Stimulated activated effector memory CD8-positive, alpha-beta T cell treated with anti-CD3 and anti-CD28 coated beads, Interleukin-12 subunit alpha, Interleukin-12 subunit beta, amount 100 ng/mL, for 72 hours (primary cell): ENCODE measurements at places on chromosomes 3 and 15.

DNA sequence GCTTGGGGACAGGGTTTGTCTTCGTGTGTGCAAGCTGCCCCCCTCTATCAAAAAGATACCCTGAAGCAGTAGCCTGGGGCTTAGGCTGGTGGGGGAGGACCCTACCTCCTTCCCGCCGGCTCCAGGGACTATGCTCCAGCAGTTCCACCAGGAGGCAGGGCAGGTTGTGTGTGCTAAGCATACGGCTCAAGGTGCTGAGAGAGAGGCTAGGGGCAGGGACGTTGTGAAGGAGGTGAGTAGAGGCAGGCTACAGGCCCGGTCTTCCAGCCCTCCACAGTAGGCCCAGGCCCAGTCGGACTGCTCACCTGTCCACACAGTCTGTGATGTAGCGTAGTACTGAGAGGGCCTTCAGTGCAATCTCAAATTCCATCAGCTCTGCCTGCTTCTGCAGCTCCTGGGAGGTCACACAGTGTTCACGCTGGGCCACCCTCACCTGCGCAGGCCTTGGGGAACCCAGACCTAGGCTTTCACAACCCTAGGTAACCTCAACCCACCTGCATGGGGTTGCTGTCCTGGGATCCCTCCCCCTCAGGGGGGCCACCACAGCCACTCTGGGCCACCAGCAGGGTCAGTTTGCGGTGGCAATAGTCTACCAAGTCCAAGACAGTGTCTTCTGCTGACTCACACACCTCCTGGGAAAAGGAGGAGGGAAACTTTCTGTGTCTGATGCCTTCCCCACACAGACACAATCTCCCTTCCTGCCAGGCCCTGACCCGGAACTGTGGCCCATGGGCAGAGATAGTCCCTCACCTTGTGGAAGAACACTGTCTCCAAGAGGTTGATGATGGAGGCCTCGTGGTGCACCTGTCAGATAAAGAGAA lies 2.4 kb upstream of the RASSF1 start:
- no peak for DNase-seq

DNA sequence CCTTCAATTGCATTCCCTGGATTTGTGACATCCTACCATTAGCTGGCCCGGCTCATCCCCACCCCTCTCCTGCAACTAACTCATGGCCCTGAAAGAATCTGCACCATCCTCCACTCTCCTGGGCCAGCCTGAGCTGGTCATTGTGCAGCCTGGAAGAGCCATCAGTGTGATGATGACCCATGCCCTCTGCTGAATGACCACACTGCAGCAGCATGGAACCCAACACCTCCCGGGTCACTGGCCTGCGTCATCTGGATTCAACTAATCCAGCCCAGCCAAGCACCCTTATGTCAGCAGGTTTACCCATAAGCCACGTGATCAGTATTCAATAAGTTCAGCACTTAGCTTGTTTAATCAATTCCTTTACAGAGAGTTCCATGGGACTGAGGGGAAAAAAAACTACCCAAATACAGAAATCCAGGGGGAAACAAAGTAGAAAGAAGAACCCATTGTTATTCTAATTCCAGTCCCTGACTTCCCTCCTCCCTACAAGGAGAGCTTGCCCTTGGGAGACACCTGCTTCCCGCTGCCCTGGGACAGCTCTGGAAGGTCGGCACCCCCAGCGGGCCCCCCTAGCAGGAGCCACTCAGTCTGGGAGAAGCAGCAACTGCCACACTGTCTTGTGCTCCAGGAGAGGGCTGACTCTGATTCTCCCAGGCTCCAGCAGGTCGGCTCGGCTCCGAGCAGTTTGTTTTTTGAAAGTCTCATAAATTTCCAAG lies 309.1 kb upstream of the TLE3 start:
- no peak for DNase-seq

- no peak for DNase-seq
These were observed 41.2 kb downstream of the SNRK start for GRCh38 chr3:43327582-43327979.

DNA sequence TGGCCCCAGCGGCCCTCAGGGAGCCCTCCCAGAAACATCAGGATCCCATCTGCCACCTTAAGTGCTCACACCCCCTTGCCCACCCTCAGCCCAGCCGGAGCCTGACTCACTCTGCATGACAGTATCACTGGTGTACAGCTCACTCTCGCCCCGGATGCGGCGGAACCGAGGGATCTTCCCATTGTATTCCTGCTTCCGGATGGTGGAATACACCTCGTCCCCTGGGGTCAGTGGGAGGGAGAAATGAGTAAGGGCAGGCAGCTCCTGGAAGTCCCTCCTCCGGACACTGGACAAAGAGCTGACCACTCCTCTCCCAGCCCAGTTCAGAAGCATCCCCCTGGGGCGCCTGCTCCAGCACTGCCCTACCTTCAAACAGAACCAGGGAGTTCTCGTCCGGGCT lies 16.5 kb downstream of the SEMA7A start:
- no peak for DNase-seq

DNA sequence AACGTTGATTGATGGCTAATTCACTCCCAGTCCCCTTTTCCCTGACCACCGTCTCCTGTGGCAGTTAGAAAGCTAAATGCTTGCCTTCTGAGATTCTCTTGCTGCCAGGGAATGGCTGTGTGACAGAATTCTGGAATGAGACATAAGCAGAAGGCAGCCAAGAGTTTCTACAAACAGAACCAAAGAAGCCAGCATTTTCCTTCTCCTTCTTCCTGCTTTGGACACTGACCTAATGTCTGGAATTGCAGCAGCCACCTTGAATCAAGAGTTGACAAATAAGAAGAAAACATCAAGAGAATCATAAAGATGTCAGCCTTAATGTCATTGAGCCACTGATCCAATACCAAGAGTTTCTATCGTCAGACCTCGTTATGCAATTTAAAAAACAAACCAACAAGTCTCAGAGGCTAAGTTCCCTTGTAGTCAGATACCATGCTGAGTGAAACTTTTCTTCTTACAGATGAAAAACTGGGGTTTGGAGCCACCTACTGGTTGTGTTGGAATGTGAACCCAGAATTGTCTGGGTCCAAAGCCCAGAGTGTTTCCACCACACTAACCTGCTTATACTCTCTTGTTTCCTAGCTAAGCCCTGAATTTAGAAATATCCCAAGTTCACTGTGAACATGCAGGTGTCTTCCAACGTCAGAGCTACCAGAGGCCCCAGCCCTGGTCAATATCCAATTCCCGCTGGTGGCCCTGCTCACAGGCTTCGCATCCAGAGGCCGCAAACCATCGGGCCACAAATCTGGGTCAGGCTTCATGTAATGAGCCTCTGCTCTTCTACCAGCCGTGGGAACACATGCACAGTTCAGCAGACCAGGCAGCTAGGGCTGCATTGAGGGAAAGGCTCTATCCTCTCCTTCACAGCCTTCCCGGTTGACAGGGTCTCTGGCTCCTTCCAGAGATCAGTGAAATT lies 42.5 kb downstream of the MCF2L2 start:
- DNase-seq: peak; percentile 36

DNA sequence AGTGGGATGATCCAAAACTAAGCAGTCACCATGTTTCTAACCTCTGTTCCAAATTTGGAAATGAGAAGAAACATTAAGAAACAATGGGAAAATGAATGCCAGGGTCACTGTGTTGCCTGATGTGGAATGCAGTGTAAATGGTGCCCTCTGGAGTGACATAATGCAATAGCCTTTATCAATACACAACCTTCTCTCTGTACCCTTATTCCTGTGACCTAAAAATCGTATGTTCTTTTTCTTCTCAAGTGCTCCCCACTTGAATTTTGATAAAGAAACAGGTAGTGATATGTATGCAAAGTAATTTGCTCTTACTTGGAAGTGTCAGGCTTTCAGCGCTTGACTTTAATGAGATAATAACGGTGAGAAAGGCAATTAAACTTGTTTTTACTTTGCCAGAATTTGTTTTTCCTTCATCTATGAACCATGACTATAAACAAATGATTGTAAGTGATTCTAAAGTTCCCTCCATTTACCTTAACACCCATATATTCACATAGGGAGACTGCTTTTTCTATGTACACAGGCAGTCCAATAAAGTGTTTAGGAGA lies 145.8 kb upstream of the THRB start:
- DNase-seq: no peak

DNA sequence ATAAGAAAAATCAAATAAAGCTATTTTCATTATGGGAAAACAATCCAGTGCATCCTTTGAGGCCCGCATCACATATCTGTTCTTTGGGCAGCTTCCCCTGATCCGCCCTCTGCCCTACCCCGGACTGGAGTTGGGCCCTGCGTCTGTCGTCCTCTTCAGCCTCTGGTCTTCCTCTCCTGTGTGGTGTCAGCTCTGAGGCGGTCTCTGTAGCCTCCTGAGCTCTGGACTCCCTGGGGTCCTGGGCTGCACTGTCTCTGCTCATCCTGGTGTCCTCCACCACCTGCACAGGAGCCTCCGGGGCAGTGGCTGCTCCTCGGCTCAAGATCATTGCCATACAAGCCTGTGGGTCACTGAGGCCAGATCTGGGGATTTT lies 7.4 kb upstream of the SNX22 start:
- DNase-seq: no peak

DNA sequence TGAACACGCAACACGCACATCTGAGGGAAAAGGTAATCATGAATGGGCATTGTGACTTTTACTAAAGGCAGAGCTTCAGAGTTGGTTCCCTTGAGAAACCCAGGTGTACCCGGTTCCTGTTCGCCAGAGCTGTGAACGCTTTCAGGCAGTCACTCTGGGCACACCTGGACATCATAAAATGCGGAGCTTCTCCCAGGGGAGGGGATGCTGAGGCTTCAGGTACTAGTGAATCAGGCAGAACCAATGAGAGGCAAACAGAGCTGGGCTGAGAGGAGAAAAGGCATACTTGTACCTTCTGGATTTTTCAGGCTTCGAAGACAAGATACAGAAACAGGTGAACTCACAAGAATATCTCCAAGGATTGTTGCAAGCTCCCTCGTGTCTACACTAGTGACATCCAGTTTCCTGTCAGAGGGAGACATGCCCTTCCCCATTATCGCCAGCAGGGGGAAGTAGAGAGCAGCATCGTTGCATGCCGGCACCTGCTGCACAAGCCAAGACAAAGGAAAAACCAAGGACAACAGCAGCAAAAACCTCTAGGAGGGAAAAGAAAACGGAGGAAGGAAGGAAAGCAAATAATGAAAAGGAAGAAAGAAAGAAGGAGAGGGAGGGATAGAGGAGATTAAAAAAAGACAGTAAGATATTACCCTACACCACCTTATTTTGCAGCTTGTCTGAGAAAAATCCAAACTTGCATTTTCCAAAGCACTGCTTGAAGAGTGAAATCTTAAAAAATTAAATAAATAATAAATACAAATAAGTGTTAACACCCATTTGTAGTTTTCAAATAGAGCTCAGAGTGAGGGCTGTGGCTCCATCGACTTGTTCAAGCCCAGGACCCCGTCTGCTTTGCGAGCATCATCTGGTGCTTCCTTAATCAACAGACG lies 2.0 kb downstream of the AHSG start:
- DNase-seq: peak; percentile 85

- DNase-seq: no peak
These were observed 17.0 kb upstream of the STT3B start for GRCh38 chr3:31515486-31516284.

- DNase-seq: no peak
These were observed 218.3 kb downstream of the FHIT start for GRCh38 chr3:61032991-61033390.

- no peak for DNase-seq
These were observed 1.3 kb downstream of the HIGD1A start for GRCh38 chr3:42802876-42803413.

DNA sequence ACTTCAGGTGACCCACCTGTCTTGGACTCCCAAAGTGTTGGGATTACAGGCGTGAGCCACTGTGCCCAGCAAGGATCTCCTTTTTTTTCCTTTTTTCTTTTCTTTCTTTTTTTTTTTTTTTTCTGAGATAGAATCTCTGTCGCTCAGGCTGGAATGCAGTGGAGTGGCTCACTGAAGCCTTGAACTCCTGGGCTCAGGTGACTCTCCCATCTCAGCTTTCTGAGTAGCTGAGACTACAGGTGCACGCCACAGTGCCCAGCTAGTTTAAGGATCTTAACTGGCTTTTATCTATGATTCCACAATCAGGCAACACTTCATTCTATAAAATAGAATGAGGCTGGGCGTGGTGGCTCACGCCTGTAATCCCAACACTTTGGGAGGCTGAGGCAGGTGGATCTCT lies 16.3 kb upstream of the NICN1 start:
- DNase-seq: no peak

DNA sequence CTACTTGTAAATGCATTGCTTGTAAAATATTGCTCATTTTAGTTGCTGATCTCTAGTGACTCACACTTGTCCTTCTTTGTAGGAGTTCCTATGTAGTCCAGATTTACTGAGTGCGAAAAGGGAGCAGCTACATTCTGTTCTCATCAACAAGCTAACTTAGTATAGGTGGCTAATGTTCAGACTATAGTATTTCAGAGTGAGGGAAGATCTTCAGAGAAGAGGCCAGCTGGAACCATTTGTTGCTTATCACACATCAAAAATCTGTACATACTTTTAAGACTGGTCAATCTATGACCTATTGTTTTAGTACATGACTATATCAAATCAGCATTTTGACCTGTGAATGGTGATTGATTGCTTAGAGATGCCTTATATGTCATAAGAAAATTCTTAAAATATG lies 71.3 kb upstream of the THSD4 start:
- DNase-seq: no peak

DNA sequence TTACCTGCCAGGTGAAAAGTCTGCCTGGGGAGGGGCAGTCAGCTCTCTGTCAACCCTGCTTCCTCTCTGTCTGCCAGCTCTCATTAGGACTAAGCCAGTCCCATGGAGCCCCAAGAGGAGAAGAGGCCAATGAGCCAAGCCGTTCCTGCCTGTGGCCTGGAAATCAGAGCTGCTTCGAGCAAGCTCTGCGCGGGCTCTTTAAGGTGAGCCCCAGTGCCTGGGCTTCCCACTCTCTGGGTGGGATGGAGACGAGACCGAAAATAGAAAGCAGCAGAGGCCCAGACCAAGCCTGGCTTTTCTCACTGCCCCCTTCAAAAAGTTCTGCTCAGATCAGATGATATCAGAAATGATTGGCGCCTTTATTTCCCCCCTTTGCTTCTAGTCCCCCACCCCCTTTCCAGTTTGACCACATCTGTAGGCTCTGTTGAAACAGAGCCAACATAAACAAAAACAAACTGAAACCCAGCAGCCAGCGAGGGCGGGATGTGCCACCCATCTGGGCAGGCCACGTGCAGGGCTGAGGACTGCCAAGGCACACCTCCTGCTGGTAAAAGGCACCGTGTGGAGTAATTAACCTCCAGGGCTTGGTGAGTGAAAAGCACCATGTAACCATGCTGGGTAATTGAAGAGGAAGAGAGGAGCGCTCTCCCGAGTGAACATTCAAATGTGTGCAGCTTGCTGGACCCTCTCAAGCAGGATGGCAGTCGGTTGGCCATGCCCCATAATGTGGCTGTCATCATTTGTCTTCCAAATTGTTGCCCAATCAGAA lies 471.0 kb upstream of the PROK2 start:
- no peak for DNase-seq
